ENCODE measurements at places on chromosomes 16 and 17.

- DNase-seq, result no peak
Measured at GRCh38 chr17:81200201-81200600, 22.6 kb downstream of the CEP131 start.

- DNase-seq, result no peak
Measured at GRCh38 chr16:78242239-78242630, 142.8 kb downstream of the WWOX start.

- peak; percentile 94 for DNase-seq
Measured at GRCh38 chr16:90008708-90009145, 10.5 kb downstream of the DBNDD1 start.

DNA sequence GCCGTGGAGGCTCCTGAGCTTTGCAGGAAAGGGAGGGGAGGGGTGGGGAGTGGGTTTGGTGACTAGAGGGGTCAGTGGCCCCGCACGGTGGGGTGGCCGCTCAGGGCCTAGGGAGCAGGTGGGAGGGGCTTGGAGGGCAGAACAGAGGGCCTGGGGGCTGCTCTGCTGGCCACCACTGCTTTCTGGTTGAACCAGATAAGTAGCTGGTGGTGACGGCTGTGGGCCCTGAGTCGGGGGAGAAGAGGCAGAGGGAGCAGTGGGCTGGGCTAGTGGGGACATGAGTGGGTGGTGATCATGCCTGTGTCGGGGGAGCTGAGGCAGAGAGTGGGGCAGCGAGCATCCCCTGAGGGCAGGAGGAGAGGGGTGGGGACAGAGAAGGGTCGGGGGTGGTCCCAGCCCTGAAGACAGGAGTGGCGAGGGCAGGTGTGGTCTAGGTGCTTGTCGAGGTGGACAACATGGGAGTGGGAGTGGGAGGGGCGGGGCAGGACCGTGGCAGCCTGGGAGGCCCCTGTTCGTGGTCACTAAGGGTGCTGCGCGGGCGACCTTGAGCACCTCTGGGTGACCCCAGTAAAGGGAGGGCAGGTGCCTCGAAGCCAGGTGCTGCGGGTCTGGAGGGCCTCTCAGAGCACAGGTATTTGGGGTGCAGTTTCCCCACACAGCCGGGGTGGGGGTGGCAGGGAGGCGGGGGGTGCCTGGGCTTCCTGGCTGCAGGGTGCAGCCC is 6.3 kb upstream of the CD7 start:
- DNase-seq, result no peak

- no peak for DNase-seq
Measured at GRCh38 chr16:67294938-67295361, 15.6 kb downstream of the PLEKHG4 start.

DNA sequence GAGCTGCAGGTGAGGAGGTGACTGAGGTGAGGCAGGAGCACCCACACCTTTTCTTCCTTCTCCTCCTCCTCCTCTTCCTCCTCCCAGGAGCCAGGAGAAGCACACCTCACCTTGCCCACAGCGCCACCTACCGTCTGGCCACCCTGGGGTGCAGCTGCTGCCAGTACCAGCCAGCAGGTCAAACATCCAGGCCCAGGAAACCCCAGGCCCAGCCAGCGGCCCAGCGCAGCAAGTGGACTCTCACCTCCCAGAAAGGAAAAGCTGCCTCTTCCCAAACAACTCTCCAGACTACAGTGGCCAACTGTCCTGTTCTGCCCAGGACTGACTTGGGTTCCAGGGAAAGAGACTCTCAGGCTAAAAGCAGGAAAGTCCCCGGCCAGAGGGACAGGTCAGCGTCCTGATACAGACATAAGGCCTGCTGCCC is 22.7 kb downstream of the PEMT start:
- DNase-seq, result peak; percentile 33

DNA sequence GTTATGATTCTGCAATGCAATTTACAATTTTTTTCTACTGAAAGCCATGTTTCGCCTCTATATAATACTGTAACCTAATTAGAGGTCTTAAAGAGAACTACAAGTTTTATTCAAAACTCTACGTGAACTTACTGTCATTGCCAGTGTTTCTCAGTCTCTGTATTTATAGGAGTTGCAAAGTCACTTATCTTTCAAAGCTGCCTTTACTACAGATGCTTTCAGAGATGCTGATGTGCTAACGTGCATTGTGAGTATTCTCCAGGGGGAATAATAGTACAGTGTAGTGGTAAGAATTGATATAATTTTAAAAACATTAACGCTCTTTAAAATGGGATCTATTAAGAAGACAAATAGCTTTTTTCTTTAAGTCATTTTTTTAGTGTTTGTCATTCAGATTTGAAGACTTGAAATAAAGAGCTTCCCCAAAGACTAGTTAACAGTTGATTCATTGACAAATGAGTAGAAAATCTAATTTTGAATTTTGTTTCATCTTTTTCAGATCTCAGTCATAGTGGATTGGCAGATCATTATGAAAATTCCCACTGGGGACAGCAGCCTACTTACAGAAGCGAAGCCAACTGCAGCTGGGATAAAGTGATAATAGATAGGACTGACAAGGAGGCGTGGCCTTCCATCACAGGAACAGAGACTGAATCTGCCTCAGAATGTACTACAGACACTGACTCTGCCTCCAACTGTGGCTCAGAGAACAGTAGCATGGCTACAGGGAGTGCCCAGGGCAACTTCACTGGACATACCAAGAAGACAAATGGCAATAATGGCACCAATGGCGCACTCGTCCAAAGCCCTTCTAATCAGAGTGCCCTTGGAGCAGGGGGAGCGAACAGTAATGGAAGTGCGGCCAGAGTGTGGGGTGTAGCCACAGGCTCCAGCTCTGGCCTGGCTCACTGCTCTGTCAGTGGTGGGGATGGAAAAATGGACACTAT is 79.9 kb downstream of the TMC6 start:
- DNase-seq, result no peak

DNA sequence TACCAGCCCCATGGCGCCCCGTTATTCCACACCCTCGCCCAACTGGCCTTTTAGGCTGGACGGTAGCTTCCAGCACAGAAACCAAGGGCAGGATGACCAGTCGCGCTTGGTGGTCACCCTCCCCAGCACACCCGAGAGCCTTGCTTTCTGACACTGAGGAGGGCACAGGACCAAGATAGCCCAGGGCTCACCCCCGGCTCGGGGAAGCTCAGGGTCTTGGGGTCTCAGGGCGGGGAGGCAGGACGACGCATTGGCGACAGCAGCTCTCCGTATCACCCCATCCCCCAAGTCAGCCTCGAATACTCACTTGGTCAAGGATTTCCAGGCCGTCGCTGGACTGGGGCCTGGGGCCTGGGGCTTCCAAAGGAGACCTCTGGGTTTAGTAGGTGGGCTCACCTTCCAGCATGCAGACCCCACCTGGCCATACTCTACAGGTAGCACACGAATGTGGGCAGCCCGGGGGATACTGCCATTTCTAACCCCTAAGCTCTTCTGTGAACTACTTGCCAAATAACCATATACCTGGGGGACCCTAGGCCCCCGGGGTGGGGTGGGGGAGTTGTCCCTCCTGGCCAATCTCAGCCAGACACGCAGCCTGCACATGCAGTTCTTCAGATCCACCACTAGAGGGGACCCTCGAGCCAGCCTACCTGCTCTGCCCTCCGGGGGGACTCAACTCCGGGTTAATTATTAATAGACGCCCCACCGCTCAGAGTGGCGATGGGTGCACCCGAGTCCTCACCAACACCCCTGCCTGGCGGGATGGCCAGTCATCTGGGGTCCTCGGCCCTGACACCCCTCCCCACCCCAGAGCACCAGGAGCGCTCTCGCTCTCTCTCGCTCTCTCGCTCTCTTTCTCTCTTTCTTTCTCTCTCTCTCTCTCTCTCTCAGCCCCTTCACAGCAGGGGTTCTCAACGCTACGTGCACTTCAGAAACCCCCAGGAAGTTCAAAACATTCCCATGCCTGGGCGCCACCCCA is 30.0 kb downstream of the TBC1D16 start:
- peak; percentile 60 for DNase-seq

GRCh38 chr16:14564323-14564722 is 65.7 kb downstream of the PARN start:
- no peak for DNase-seq

GRCh38 chr17:65360961-65361552 is 200.4 kb downstream of the AXIN2 start:
- no peak for DNase-seq

GRCh38 chr16:89253548-89254287 is 36.2 kb downstream of the ZNF778 start:
- DNase-seq, result no peak

GRCh38 chr17:8243827-8244226 is 4.0 kb downstream of the CTC1 start:
- no peak for DNase-seq

DNA sequence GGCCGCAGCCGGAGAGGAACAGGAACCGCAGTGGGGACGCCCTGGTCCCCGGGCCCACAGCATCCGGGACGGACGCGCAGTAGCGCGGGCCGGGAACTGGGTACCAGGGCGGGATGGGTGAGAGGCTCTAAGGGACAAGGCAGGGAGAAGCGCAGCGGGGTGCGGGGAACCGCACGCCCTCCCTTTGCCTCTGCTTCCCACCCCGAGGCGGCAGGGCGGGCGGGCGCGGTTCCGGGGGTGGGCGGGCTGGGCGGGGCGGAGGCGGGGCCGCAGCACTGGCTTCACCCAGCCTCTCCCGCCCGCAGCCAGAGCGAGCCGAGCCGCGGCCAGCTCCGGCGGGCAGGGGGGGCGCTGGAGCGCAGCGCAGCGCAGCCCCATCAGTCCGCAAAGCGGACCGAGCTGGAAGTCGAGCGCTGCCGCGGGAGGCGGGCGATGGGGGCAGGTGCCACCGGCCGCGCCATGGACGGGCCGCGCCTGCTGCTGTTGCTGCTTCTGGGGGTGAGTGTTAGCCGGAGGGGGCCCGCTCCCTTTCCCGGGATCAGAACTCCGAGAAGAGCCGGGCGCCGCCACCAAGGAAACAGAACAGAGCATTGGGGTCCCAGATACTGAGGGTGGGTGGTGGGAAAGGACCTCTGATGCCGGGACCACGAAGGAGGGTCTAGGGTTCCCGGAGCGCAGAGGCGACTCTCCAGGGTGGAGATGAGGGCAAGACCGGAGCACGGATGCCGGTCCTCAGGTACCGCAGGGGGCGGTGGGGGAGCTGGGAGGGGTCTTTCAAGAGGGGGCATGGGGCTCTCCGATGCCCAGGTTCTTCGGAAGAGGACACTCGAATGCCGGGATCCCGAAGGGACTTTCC is at the start of gene NGFR:
NGFR (plus strand) TSS at position 308 of the 856 bp plus-strand sequence; CDS start at position 433, 125 bp downstream.
- peak; percentile 47 for DNase-seq

GRCh38 chr16:73275448-73275847 is 227.5 kb upstream of the ZFHX3 start:
- DNase-seq, result no peak

- DNase-seq, result no peak
Measured at GRCh38 chr17:61669522-61669921, 78.5 kb upstream of the NACA2 start.

DNA sequence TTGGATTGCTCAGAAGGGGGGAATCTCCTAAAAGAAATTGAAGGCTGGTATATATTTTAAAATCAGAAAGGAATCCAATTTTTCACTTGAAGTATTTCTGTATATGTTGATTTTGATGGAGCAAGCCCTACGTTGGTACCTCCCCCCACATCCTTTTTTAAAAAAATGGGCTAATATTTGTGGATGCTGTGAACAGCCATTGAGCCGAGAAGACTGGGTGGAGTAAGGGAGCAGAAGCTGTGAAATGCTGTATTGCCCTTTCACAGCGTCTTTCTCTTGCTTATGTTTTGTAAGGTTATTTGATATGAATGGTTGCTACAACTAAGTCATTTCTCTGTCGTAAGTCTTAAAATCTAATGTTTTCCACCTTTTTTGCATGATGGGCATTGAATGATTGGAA is 2.3 kb downstream of the PAFAH1B1 start:
- DNase-seq, result no peak
